Right lung (tissue), 10 donors: ENCODE measurements at places on chromosomes 11 and 22. TPM values are rescaled to one million over a fixed set of nuclear protein-coding genes. Genes with fewer than 3 reads are reported as not detected.

- DNase-seq, result no peak
Observed at GRCh38 chr11:44096360-44097185, 1.1 kb downstream of the EXT2 start.

PHRF1 gene
- 16.0 TPM for polyA plus RNA-seq

GRCh38 chr22:37409459-37410050 is 17.7 kb downstream of the ELFN2 start:
- no peak for DNase-seq

IGLL1 gene
- 0.47 TPM for polyA plus RNA-seq

SLCO2B1 gene
- 27.8 TPM for polyA plus RNA-seq

GRCh38 chr11:78740199-78741071 is 165.8 kb upstream of the NARS2 start:
- no peak for DNase-seq

- no peak for DNase-seq
Observed at GRCh38 chr11:70542406-70542805, 144.1 kb downstream of the CTTN start.

PATE2 gene
- not detected for polyA plus RNA-seq

RCOR2 gene
- polyA plus RNA-seq, result 12.6 TPM

- no peak for DNase-seq
Observed at GRCh38 chr11:1444823-1445422, 41.7 kb downstream of the MOB2 start.

CRYBB3 gene
- 0.23 TPM for polyA plus RNA-seq

DNA sequence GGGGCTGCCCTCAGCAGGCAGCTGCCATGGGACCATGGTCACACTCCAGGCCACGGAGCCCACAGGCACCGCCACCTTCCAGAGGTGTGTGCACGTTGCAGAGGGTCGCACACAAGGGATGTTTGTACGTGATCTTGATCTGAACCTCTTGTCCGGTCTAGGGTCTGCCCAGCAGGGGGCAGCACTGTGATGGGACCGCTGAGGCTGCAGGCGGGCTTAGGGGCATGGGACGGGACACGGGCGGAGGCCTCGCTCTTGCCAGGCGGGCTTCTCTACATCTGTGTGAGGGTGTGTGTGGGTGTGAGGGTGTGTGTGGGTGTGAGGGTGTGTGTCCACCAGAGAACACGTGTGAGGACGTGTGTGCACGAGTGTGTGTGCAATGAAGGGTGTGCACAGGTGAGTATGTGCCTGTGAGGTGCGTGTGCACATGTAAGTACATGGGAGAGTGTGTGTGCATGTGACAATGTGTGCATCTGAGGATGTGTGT is 52.4 kb downstream of the CACNA1I start:
- peak; percentile 33 for DNase-seq

GRCh38 chr11:134488913-134489312 is 76.9 kb upstream of the B3GAT1 start:
- DNase-seq, result no peak

BARX2 gene
- polyA plus RNA-seq, result 0.12 TPM

GRCh38 chr11:84825106-84825660 is 802.0 kb downstream of the DLG2 start:
- DNase-seq, result no peak

OVCH2 gene
- polyA plus RNA-seq, result 8.8 TPM

DNA sequence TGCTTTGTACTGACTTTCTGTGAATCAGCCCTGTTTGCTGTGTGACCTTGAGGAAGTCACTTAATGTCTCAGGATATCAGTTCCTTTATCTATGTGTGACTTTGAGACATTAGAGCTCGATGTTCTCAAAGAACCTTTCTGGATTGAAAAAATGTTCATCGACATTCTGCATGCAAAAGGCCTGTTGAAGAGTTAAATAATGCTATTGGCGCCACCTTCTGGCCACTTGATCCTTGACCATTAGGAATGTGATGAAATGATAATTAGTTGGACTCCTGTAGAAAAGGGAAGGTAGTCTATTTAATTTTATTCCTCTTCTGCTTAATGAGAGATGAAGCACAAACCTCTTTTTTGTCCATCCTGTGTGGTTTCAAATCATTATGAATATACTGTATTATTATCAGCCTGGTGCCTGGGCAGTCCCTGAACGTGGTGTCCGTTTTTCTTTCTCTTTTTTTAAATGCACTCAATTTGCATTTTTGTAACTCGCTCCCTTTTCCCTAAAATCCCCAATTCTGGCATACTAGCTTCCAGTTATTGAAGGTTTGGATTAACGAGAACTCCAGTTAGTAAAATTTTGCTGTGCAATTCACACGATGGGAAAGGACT is 20.7 kb downstream of the ELF5 start:
- DNase-seq, result no peak

- DNase-seq, result no peak
Observed at GRCh38 chr11:69137151-69137844, 18.4 kb upstream of the SMIM38 start.

GRCh38 chr22:19412478-19412877 is 19.1 kb downstream of the HIRA start:
- DNase-seq, result no peak

DNA sequence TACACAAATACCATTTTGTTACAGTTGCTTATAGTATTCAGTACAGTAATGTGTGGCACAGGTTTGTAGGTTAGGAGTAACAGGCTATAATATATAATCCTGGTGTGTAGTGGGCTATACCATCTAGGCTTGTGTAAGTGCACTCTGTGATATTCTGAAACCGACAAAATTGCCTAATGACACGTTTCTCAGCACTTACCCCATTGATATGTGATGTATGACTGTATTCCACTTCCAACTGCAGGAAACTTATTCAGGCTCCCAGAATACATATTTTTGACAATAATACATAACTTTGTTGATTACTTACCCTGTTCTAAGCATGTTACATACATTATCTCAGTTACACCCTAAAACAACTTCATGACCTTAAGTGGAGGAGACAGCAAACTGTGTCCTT is 5.1 kb upstream of the PICALM start:
- DNase-seq, result no peak

TSSK2 gene
- polyA plus RNA-seq, result 0.37 TPM
